ENCODE measurements at places on chromosomes 16 and 17. TPM values are rescaled to one million over a fixed set of nuclear protein-coding genes. Genes with fewer than 3 reads are reported as not detected.

DNA sequence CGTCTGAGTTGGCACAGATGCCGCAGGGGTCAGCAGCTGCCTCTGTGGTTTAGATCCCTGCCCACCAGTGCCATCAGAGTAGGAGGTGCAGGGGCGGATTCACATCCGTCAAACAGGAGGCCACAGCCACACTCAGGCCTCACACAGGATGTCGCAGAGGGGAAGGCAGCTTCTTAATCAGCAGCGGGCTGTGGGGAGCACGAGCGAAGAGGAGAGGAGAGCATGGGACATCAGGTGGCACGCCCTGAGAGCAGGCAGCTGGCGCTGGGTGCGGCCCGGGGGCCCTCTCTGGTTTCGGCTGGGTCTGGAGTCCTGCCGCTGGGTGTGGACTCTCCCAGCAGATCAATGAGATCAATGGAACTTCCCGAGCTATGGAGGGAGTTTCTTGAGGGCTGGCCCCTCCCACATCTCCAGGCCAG, 9.6 kb downstream of the LLGL2 start:
- H3K27ac ChIP-seq = no peak overlapping the region
- H3K4me1 ChIP-seq = peaks cover 13% of the 10 kb centered on the region
- no peaks in the 10 kb centered on the region for H3K36me3 ChIP-seq
- H3K4me3 ChIP-seq = no peak overlapping the region

DNA sequence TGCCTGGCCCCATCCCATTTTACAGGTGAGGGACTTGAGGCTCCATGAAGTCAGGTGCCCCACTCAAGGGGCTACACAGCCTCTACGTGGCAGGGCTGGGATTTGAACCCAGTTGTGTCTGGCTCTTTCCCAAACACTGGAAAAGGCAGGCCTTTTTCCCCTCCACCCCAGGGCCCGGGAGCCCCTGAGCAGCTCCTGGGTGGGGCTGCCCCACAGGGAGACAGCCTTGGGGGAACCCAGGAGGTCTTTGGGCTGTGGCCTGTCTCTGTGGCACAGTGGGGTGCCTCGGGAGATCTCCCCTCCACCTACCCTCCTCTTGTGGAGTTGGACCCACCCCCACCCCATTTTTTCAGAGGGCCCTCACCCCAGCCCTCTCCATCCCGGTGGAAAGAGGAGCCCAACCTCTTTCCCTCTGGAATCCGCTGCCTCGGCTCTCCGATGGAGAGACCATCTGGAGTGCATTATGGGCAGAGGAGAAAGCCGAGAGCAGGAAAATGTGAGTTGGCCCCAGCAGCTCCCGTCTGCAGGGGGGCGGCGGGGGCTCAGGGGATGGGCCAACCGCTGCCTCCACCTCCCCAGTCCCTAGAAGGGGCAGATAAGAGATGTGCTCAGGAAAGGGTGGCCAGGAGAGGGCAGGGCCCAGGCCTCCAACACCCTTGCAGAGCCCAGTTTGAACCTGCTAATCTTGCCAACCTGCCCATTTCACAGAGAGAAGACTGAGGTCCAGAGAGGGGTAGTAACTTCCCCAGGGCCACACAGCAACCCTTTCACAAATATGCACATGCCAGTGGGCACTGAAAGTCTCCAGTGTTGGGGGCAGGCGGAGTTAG, 15.4 kb upstream of the TMEM92 start:
- no peak overlapping the region for H3K4me3 ChIP-seq
- H3K27ac ChIP-seq = peak overlapping the region; percentile 30
- peaks cover 5% of the 10 kb centered on the region for H3K27me3 ChIP-seq

DNA sequence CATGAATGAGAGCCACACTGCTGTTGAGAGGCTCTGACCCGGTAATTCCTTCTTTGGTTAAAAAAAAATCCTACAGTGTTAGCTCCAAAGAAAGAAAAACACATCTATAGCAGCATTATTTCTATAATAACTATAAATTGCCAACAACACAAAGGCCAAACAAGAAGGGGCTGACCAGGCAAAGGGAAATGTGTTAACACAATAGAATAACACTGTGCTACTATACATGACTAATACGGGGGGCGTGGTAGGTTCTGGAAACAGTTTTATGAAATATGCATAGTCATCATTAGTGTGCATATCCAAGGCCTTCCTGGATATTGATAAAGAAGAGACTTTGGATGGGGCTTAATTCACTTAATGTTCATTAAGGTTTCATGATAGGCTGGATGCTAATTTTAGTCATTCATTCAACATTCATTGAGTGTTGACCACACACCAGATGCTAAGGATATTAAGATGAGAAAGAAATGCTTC, 50.0 kb upstream of the CCL1 start:
- H3K4me3 ChIP-seq = no peak overlapping the region
- no peak overlapping the region for H3K27ac ChIP-seq
- no peaks in the 10 kb centered on the region for H3K27me3 ChIP-seq
- no peak for DNase-seq

DNA sequence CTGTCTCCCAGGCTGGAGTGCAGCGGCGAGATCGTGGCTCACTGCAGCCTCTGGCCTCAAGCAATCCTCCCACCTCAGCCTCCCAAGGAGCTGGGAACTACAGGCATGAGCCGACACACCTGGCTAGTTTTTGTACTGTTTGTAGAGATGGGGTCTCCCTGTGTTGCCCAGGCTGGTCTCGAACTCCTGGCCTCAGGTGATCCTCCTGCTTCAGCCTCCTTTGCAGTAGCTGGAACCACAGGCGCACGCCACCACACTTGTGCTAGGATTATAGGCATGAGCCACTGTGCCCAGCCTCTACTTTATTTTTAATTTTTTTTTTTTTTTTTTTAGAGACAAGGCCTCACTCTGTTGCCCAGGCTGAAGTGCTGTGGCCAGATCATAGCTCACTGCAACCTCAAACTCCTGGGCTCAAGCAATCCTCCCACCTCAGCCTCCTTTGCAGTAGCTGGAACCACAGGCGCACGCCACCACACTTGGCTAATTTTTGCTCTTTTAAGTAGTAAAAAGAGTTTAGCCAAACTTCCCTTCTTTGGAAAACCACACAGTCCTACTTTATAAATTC, 4.4 kb downstream of the NTAN1 start:
- no peak for DNase-seq
- no peak overlapping the region for H3K27ac ChIP-seq
- peaks cover 2% of the 10 kb centered on the region for H3K4me1 ChIP-seq

GRCh38 chr16:84313921-84314320, 19.2 kb downstream of the WFDC1 start:
- DNase-seq = no peak
- no peak overlapping the region for H3K4me3 ChIP-seq
- no peak overlapping the region for H3K27ac ChIP-seq

DNA sequence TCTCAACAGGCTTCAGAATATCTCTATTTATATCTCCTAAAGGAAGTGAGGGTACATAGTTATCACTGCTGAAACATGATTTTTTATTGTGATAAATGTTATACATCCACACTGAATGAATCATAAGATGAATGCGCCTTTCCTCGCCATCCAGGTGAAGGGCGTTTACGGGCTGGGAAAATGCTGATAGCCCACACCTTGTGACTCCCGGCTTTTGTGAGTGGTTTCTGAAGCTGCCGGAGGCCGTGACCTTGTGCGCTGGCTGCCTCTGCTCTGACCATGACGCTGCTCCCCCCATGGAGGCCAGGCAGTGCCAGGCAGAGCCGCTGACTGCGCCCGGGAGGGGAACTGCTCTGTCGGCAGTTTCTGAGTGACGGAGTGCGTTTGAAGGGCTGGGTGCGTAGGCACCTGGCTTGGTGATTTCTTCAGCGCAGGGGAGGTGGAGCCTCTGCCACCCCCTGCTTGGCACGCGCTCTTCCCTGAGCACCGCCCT, 97.2 kb downstream of the RAP1GAP2 start:
- no peaks in the 10 kb centered on the region for H3K4me1 ChIP-seq
- DNase-seq = no peak
- H3K27me3 ChIP-seq = no peaks in the 10 kb centered on the region
- H3K27ac ChIP-seq = no peak overlapping the region
- H3K36me3 ChIP-seq = no peaks in the 10 kb centered on the region

GRCh38 chr17:11109106-11109505, 131.9 kb upstream of the SHISA6 start:
- H3K36me3 ChIP-seq = no peaks in the 10 kb centered on the region
- no peaks in the 10 kb centered on the region for H3K4me1 ChIP-seq
- no peak overlapping the region for H3K27ac ChIP-seq
- no peak for DNase-seq
- H3K4me3 ChIP-seq = no peak overlapping the region

DNA sequence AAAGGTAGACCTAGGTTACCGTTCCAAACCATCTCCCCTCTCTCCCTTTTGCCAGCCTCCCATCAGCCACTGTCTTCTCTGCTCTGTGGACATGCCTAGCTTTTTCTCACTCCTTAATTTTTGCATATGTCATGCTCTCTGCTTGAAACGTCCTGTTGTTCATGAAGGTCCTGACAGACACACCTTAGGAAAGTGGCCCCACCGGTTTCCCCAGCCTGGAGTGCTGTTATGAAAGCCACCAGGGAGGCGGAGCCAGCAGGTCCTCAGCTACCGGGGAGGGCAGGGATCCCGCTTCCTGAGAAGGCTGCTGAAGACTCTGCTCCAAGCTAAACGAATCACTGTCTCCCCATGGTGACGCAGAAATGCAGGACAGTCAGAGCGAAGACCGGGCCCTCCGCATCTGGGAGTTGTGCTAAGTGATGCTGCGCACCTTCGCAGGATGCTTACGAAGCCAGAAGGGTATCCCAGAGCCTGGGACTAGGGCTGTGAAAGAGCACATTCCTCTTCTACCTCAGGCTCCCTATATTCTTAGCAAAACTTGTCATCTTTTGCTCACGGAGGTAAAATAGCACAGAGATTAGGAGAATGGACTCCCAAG, 2.3 kb upstream of the SLC16A11 start:
- peak overlapping the region; percentile 6 for H3K4me3 ChIP-seq
- H3K27me3 ChIP-seq = peaks cover 38% of the 10 kb centered on the region
- peaks cover 32% of the 10 kb centered on the region for H3K4me1 ChIP-seq
- H3K27ac ChIP-seq = peak overlapping the region; percentile 62

DNA sequence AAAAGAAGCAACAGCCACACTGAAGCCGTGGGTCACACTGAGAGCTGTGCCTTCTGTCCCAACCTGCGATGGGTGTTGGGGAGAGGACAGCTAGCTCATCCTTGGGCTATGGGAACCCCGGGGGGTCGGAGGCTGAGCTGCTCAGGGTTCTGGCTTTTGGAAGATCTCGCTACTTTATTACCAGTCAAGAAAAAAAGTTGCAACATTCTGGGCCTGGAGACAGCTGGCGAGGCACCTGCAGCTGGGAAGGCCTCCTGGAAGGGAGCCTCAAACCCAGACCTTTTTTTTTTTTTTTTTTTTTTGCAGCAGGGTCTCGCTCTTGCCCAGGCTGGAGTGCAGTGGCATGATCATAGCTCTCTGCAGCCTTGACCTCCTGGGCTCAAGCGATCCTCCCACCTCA, 24.9 kb downstream of the TPSD1 start:
- H3K27me3 ChIP-seq = peaks cover 59% of the 10 kb centered on the region
- DNase-seq = no peak
- no peak overlapping the region for H3K27ac ChIP-seq

DNA sequence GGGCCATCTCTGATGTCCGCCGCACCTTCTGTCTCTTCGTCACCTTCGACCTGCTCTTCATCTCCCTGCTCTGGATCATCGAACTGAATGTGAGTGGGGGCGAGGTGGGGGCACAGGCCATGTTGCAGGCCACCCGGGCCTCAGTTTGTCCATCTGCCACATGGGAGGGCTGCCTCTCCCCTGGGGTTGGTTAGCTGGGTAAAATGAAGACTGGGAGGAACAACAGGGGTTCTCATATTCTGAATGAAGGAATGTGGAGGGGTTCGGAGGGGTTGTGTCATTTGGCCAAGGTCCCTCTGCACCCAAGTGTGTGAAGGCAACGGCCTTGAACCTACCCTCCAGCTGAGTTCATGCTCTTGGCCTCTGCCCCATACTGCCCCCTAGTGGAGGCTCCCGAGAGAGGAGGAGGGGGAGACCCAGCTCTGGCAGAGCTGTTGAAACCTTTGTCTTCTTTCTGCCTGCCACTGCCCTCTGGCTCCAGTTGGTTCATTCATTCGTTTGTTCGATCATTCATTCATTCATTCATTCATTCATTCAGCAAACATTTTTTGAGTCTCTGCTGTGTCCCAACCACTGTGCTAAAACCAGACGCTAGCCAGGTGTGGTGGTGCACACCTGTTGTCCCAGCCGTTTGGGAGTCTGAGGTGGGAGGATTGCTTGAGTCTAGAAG, 11.4 kb upstream of the TCAP start:
- no peak overlapping the region for H3K27ac ChIP-seq
- H3K36me3 ChIP-seq = peaks cover 26% of the 10 kb centered on the region

DNA sequence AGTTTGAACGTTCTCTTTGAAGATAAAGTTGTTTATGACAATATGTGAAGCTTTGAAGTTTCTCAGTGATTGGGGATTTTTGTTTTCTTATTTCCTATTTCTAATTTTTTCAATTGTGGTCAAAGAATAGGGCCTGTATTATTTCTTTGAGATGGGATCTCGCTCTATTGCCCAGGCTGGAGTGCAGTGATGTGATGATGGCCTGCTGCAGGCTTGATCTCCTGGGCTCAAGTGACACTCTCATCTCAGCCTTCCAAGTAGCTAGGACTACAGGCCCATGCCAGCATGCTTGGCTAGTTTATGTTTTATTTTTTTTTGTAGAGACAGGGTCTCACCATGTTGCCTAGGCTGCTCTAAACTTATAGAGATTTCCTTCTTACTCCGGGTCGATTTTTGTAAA, 11.7 kb upstream of the ANKRD40CL start:
- H3K36me3 ChIP-seq = no peaks in the 10 kb centered on the region
- no peak overlapping the region for H3K4me3 ChIP-seq
- no peak overlapping the region for H3K27ac ChIP-seq
- H3K4me1 ChIP-seq = peaks cover 37% of the 10 kb centered on the region
- no peak for DNase-seq
- H3K27me3 ChIP-seq = peaks cover 17% of the 10 kb centered on the region

GRCh38 chr16:74522160-74522559, 84.8 kb downstream of the GLG1 start:
- no peaks in the 10 kb centered on the region for H3K36me3 ChIP-seq
- no peaks in the 10 kb centered on the region for H3K27me3 ChIP-seq
- DNase-seq = no peak
- no peak overlapping the region for H3K4me3 ChIP-seq

- H3K36me3 ChIP-seq = no peaks in the 10 kb centered on the region
- H3K27me3 ChIP-seq = no peaks in the 10 kb centered on the region
- H3K4me1 ChIP-seq = no peaks in the 10 kb centered on the region
- H3K4me3 ChIP-seq = no peak overlapping the region
- DNase-seq = no peak
Observed at GRCh38 chr17:71402661-71403141, 718.1 kb upstream of the SOX9 start.

- no peaks in the 10 kb centered on the region for H3K4me1 ChIP-seq
- no peak for DNase-seq
- H3K27me3 ChIP-seq = no peaks in the 10 kb centered on the region
- no peaks in the 10 kb centered on the region for H3K36me3 ChIP-seq
- H3K4me3 ChIP-seq = no peak overlapping the region
Observed at GRCh38 chr16:4204521-4204920, 37.4 kb downstream of the SRL start.

GRCh38 chr16:2512735-2513404, 882 bp upstream of the ATP6V0C start:
- H3K27ac ChIP-seq = peak overlapping the region; percentile 99
- peaks cover 8% of the 10 kb centered on the region for H3K36me3 ChIP-seq
- H3K4me1 ChIP-seq = peaks cover 78% of the 10 kb centered on the region
- peak; percentile 50 for DNase-seq
- no peaks in the 10 kb centered on the region for H3K27me3 ChIP-seq

The TNFRSF17 gene
- total RNA-seq = 3.3 TPM

The FZD2 gene
- 0.80 TPM for total RNA-seq

The OR3A3 gene
- total RNA-seq = not detected

The ZG16 gene
- total RNA-seq = 0.09 TPM

The DGKE gene
- total RNA-seq = 8.9 TPM

The MYADML2 gene
- total RNA-seq = 0.05 TPM

The EFNB3 gene
- total RNA-seq = 0.52 TPM

The C1QL1 gene
- total RNA-seq = 0.09 TPM

The FBXW10B gene
- total RNA-seq = 0.80 TPM

The POLR2A gene
- total RNA-seq = 23.5 TPM

Data from thymus (tissue), 14 donors.